ENCODE measurements at places on chromosomes 6 and 20.

- DNase-seq: no peak
Measured at GRCh38 chr6:96016334-96017069, 728 bp downstream of the FUT9 start.

DNA sequence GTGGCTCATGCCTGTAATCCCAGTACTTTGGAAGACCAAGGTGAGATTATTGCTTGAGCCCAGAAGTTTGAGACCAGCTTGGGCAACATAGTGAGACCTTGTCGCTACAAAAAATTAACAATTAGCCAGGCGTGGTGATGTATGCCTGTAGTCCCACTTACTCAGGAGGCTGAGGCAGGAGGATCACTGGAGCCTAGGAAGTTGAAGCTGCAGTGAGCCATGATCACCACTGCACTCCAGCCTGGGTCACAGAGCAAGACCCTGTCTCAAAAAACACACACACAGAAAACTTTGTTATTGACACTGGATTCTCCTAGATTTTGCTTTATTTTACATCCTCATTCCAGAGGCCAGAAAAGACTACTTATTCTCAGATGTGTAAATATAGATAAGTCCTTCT lies 9.5 kb upstream of the REV3L start:
- no peak for DNase-seq

DNA sequence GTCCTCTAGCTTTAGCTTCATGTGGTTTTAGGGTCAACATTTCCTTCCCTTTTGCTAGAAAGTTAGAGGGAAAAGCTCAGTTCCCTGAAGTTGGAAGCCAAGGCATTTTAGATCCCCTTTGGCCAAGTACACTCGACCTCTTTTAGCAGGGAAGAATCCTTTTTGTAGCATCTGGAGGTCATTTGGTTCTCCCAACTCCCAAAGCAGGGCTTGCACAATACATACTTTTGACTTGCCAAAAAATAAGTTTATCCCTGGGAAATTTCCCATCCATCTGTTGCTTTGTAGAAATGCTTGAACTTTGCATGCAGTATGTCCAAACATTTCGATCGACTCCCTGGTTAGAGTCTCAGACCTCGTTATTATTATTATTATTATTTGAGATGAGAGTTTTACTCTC lies 4.6 kb upstream of the EDEM2 start:
- no peak for DNase-seq

- no peak for DNase-seq
Measured at GRCh38 chr20:42181064-42181463, 562.9 kb upstream of the CHD6 start.

DNA sequence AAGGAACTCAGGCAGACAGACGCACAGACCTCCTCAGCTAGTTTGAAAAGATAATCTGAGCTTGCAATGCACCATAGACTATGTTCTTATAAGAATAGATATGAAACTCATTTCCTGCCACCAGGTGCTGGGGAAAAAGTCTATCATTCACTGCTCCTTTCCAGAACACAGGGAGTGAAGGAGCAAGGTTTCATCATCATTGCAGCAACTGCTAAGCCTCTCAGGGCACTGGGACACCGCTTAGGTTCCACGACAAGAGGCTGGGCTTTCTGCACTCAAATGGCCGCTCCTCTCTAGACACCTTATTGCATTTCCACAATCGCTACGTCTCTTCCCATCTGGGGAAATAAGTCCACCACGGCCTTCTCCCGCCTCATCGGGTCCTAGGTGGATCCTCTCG lies 418.5 kb upstream of the JARID2 start:
- DNase-seq: no peak

DNA sequence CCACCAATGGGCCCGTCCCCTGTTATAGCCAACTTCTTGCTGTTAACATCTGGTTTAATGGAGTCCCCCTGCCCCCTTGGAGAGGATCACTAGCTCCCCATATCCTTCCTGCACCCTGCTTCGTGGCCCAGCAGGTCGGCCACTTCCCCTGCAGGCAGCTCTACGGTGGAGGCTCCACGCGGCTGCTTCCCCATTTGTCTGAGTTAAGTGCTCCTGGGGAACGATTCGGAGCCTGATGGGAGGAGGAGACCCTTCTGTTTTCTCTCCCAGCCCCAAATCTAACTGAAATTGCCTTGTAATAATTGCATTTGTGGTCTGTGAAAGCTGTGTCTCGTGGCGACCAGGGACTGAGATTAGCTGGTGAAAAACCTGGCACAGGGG lies 74.6 kb downstream of the SULF2 start:
- DNase-seq: no peak

- no peak for DNase-seq
Measured at GRCh38 chr6:47353871-47354270, 44.2 kb upstream of the TNFRSF21 start.

- DNase-seq: no peak
Measured at GRCh38 chr20:52812231-52812847, 159.8 kb upstream of the TSHZ2 start.
